ENCODE measurements at places on chromosomes 4 and X.

DNA sequence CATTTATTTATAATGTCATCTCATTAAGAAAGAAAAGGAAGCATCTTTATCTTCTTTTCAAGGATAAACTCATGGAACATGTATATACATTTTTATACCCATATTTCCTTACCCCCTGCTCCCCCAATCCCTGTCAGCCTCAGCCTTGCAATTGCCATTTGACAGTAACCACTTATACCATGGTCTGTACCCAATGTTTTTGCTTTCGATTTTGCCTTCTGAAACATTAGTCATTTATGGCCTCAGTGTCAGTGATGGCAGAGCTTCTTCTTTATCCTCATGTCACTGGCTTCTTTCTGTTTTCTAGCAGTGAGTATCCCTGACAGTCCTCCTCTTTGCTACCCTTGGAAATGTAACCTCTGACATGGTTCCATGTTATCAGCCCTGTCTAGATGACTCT is 228.4 kb downstream of the SPRY1 start:
- no peak for DNase-seq

GRCh38 chr4:8919651-8920288 is 48.1 kb upstream of the HMX1 start:
- DNase-seq = no peak

- no peak for DNase-seq
These were observed 5.5 kb upstream of the SMIM20 start for GRCh38 chr4:25908491-25908901.

- no peak for DNase-seq
These were observed 103.4 kb downstream of the EFHC2 start for GRCh38 chrX:44240036-44240435.

DNA sequence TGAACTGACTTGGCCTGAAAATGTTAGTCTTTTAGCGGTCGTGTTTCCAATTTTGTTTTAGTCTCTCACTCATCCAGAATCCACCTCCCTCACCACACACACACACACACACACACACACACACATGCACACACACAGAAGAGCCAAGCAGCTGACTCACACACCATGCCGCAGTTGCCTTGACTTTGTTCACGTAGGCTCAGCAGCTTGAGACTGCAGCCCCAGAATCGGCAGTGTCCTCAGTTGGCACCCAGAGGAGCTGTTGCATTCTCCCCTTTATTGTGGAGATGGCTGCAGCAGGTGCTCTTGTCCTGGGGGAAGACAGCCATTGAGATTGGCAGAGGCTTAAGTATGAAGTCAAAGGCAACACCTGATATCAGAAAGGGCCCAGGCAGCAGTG is 20.9 kb upstream of the XPNPEP2 start:
- no peak for DNase-seq

DNA sequence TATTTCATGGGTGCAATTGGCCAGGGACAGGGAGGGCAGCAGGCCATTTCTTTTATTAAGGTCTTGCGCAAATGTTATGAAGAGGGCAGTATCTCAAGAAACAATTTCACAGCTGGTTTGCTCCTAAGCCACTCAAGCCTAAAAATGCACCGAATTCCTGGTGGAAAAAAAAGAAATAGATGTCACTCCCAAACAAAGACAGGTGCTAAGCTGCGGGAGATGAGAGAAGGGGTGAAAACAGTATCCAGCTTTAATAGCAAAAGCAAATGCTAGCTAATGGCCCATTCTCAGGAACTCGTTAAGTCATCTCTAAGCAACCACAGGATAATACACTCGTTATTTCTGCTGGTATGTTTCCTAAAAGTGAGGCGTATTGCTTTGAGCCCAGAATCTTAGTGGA is 116.4 kb downstream of the ARX start:
- DNase-seq = no peak

GRCh38 chr4:128635955-128636560 is 173.4 kb upstream of the JADE1 start:
- peak; percentile 82 for DNase-seq

DNA sequence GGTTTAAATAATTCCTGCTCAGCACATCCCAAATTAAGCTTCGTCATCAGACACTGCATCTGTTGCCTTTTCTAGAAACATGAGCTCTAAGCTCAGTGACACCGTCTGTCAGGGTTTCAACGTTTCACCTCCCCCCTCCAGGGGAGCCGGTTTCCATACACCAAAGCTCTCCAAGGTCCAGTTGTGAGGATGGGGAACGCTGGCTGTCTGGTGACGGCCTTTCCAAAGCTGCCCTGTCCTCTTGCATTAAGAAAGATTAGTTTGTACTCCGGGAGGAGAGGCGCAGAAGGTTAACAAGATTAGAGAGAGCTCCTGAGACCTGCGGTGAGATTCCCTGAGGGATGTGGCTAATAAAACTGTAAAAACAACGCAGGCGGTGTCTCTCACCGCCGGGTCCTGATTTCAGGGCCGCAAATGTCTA is 43.2 kb downstream of the ASMT start:
- peak; percentile 59 for DNase-seq

DNA sequence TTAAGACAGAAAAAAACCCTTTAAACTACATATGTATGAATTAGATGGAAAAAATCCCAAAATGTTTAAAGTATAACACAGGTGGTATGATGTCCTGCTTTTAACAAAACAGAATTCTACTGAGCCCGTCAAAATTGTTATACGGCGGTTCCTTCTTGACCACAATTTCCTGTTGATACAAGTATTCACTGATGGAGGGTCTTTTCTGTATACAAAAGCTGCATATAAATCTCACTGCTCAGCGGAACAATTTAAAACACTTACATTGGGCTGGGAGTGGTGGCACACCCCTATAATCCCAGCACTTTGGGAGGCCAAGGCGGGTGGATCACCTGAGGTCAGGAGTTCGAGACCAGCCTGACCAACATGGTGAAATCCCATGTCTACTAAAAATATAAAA is 62.4 kb downstream of the RPS6KA3 start:
- DNase-seq = no peak

DNA sequence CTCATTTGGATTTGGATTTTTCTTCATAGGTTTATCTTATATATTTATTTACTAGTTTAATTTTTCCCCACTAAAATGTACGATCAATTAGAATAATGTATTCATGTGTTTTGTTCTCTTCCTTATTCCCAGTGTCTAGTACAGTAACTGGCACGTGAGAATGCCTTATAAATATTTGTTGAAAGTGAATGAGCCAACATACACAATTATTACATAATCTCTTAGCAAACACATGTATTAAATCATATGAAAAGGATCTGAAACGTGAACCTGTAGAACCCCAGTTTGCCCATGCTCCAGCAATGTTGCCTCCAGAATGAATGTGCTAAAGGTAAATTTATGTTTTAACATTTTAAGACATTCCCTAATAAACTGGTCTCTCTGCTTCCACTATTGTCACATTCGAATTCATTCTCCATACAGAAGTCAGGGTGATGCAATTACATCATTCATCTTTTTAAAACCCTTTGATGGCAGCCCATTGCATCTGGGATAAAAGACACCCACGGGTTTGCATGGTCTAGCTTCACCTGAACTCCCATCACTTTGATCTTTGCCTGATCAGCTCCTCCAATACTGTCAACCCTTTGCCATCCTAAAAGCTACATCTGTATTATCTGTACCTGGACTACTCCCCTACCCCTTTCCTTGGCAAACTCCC is 30.7 kb upstream of the AREG start:
- DNase-seq = no peak

DNA sequence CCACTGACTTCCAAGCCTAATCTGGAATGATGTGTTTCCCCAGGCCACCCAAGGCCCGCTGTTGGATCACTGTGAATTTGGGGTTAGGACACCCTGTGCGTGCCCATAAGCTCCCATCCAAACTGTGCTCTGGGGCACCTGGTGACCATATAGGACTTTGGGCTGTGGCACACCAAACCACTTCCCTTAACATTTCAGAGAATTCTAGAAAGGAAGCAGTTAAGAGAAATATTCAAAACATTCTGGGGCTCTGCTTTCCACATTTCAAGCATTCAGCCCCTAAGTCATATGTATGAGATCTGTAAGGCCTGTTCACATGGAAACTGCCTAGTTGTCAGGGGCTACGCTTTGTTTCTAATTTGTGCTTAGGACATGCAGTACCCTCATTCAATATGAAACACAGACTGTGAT is 14.4 kb downstream of the VGLL1 start:
- no peak for DNase-seq

DNA sequence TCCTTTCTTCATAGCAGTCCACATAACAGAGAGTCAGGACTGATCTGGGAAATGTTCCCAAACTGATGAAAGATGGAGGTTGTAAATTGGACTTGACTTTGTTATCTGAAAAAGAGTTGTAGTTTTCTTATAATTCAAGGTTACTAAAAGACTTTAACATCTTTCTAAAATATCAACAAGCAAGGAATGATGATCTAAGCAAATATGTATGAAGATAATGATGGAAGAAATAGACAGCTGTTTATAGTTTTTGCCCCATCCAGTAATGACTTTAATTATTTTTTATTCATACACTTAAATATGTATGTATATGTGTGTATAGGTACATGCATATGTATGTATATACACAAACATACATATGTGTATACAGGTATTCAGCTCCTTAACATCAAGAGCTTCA is 411.1 kb upstream of the SPOCK3 start:
- no peak for DNase-seq

- no peak for DNase-seq
These were observed 79.5 kb downstream of the CLNK start for GRCh38 chr4:10605031-10605430.

- DNase-seq = no peak
These were observed 282.0 kb downstream of the GALNTL6 start for GRCh38 chr4:172095161-172095560.

GRCh38 chrX:132483488-132483887 is 5.3 kb downstream of the MBNL3 start:
- DNase-seq = no peak

DNA sequence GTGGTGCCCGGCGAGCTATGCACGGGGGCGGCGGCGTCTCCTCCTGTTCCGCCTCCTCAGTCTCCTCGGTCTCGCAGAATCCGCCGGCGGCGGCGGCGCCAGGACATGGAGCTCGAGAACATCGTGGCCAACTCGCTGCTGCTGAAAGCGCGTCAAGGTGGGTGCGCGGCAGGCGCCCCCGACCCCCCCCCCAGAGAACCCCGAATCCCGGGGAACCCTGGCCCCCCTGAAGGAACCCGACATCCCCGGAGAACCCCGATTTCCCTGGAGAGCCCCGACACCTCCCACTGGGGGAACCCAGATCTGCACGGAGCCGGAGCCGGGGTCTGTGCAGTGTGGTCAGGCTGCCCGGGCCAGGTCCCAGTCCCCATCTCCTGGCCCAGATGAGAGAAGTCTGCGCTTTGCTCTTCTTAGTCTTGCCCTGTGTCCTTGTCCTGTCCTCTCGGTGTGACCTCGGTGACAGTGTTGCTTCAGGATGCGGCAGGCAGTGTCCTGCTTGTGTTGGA is 648 bp downstream of the GRK4 start:
- no peak for DNase-seq

- no peak for DNase-seq
These were observed 482.4 kb downstream of the SPRY1 start for GRCh38 chr4:123878976-123879375.

All from NCI-H510A treated with DMSO at 0.1 percent for 48 hours (cell line).